Esophagus squamous epithelium (tissue), 5 donors: ENCODE measurements at places on chromosomes 2 and 18.

- no peaks in the 10 kb centered on the region for H3K4me1 ChIP-seq
- H3K27ac ChIP-seq = no peak overlapping the region
- no peak overlapping the region for H3K4me3 ChIP-seq
- H3K27me3 ChIP-seq = no peaks in the 10 kb centered on the region
Observed at GRCh38 chr2:177289824-177290628, 25.5 kb upstream of the NFE2L2 start.

GRCh38 chr18:49227441-49228165 is 232.8 kb downstream of the DYM start:
- no peak for DNase-seq
- no peaks in the 10 kb centered on the region for H3K36me3 ChIP-seq
- H3K27me3 ChIP-seq = no peaks in the 10 kb centered on the region
- H3K27ac ChIP-seq = no peak overlapping the region
- H3K4me3 ChIP-seq = no peak overlapping the region
- no peaks in the 10 kb centered on the region for H3K4me1 ChIP-seq

- H3K27me3 ChIP-seq = no peaks in the 10 kb centered on the region
- no peak overlapping the region for H3K4me3 ChIP-seq
- H3K36me3 ChIP-seq = no peaks in the 10 kb centered on the region
- H3K4me1 ChIP-seq = peaks cover 30% of the 10 kb centered on the region
Observed at GRCh38 chr18:48875942-48876511, 74.7 kb downstream of the SMAD7 start.

DNA sequence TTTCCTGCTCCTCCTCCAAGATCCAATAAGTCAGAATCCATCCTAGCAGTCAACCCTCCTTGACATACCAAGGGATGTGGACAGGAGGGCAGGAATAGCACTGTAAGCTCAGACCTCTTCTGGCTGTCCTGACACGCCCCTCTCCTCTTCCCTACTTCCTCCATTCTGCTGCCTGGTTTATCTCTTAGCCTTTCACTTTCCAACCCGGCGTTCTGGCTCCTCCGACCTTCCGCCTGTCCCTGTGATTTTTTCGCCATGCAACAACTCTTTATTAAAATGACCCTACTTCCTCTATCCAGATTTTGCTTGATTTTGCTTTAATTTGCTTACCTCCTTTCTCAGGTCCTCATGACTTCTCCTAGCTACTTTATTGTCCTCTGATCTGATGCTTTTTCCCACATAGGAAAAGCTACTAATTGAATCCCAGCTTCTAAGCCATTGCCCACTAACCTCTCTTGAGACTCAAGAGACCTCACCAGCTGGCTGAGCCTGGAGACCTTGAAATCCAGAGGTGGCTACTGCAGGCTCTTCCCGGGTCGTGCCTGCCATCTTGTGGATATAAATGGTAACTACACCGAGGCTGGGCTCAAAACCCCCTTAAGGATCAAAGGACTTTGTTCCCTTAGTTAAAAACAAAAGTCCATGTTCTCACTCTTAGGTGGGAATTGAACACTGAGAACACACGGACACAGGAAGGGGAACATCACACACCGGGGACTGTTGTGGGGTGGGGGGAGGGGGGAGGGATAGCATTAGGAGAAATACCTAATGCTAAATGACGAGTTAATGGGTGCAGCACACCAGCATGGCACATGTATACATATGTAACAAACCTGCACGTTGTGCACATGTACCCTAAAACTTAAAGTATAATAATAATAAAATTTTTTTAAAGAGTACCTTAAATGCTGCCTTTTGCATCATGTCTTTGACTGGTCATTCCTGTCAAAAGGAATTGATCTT is 139.4 kb downstream of the AKAIN1 start:
- no peaks in the 10 kb centered on the region for H3K4me1 ChIP-seq
- H3K36me3 ChIP-seq = no peaks in the 10 kb centered on the region
- no peak overlapping the region for H3K4me3 ChIP-seq
- H3K27me3 ChIP-seq = no peaks in the 10 kb centered on the region
- no peak for DNase-seq
- no peak overlapping the region for H3K27ac ChIP-seq

GRCh38 chr2:38380397-38381130 is 3.5 kb upstream of the ATL2 start:
- no peak for DNase-seq
- no peaks in the 10 kb centered on the region for H3K36me3 ChIP-seq
- H3K27ac ChIP-seq = no peak overlapping the region
- no peak overlapping the region for H3K4me3 ChIP-seq
- peaks cover 8% of the 10 kb centered on the region for H3K4me1 ChIP-seq
- no peaks in the 10 kb centered on the region for H3K27me3 ChIP-seq

DNA sequence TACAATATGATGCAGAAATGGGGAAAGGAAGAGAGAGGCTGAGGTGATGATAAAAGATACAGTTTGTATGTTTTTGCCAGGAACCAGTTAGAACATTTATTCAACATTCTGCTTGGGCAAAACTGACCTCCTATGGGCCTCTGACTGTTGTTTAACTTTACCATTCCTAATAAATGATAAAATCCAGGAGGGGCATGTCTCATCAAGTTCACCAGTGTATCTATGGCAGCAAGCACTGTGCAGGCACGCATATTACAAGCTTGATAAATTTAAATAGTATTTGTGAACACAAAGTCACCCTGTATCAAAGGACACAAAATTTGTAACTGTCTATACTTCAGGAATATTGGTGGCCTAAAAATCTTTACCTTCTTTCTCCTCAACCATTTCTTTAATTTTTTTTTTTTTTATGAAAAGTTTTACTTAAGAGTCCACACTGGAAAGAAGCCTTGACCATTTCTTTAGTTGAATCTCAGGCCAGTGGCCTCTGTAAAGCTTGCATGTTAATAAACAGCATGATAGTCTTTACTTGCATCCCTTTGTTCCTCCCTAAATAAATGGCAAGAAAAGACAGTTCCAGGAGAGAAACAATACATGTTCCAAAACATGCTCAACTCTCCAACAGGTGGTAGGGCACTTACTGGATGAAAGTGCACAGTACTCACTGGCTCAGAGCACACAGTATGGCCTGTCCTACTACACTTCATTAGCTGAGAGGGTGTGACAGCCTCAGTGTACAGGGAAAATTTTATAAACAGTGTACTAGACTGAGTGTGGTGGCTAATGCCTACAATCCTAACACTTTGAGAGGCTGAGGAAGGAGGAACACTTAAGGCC is 52.3 kb downstream of the SOS1 start:
- no peak for DNase-seq
- peaks cover 5% of the 10 kb centered on the region for H3K36me3 ChIP-seq
- no peaks in the 10 kb centered on the region for H3K27me3 ChIP-seq

- DNase-seq = no peak
- no peaks in the 10 kb centered on the region for H3K4me1 ChIP-seq
- no peaks in the 10 kb centered on the region for H3K36me3 ChIP-seq
- no peak overlapping the region for H3K27ac ChIP-seq
- no peak overlapping the region for H3K4me3 ChIP-seq
Observed at GRCh38 chr18:5452943-5453443, 90.8 kb downstream of the EPB41L3 start.

GRCh38 chr2:233492078-233492477 is 74.5 kb downstream of the USP40 start:
- DNase-seq = no peak
- H3K4me1 ChIP-seq = peaks cover 37% of the 10 kb centered on the region
- H3K27me3 ChIP-seq = no peaks in the 10 kb centered on the region
- H3K36me3 ChIP-seq = no peaks in the 10 kb centered on the region

GRCh38 chr2:197782126-197782525 is 3.0 kb downstream of the BOLL start:
- H3K36me3 ChIP-seq = no peaks in the 10 kb centered on the region
- H3K4me3 ChIP-seq = no peak overlapping the region
- DNase-seq = no peak
- no peak overlapping the region for H3K27ac ChIP-seq
- H3K27me3 ChIP-seq = peaks cover 28% of the 10 kb centered on the region

DNA sequence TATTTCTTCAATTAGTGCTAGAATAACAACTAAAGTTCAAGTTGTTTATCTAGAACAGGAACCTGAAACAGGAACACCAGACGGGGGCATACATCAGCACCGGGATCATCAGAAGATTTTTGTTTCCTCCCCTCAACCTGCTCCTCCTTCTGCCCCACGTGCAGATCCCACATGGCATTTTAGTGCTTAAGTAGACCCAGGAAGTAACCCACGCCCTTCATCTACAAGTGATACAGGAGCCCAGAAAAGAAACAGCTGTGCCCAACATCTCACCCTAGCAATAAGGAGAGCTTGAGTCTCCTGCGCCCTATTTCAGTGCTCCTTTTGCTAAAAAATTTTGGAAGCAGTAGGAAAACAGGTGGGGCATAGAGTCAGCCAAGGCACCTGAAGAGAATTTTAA is 5.2 kb downstream of the ZNF385B start:
- peaks cover 5% of the 10 kb centered on the region for H3K4me1 ChIP-seq
- no peaks in the 10 kb centered on the region for H3K27me3 ChIP-seq
- no peak overlapping the region for H3K27ac ChIP-seq
- H3K4me3 ChIP-seq = no peak overlapping the region

DNA sequence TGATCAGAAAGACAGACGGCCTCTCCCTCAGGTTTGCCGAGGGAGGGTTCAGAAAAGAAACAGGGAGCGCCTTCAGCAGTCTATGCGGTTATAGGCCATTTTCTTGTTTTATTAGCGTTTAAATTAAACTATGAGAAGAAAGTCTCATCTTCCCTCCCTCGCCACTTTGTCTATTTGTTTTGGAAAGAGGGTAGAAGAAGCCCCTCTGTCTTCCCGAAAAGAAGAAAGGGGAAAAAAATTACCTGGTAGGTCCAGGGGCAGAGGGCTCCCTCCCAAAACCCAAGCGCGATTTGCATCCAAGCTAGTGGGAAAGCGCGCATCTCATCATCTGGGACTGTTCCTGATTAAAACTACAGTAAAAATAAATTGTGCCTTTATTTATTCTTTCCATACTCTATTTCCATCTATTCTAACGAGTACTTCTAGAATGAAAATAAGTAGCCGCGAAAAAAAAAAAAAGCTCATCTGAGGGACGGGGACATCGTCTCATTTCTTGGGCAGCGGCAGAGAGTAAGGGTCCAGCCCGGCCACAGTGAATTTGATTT is 2.4 kb downstream of the PAX8 start:
- no peaks in the 10 kb centered on the region for H3K36me3 ChIP-seq
- H3K27ac ChIP-seq = no peak overlapping the region
- H3K27me3 ChIP-seq = peaks cover 43% of the 10 kb centered on the region
- H3K4me3 ChIP-seq = no peak overlapping the region

DNA sequence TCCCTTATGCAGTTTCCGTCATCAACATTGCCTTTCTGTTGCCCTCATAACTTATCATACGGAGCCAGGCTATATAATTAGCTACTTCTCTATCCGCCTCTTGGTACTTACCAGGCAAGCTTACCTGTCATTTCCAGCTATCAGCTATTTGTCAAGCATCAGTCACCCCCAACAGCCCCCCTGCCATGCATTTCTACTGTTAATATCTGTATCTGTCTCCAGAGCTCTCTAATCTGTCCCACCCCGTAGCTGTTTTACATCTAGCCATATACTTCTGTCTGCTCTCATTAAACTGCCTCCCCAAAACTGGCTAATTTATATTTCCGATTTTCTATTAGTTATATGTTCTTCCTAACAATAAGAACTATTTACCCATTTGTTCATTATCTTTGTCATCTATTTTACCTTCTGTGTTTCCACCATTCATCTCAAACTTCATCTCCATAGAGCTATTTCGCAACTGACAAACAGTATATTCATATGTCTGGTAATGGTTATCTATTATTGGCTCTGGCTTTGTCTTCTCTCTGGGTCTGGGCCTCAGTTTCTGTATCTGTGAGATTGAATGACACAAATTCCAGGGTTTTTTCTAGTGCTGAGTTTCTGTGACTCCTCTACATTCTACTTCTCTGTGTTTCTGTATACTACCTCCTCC is 9.6 kb downstream of the EMX1 start:
- no peak overlapping the region for H3K27ac ChIP-seq
- H3K36me3 ChIP-seq = no peaks in the 10 kb centered on the region
- peaks cover 41% of the 10 kb centered on the region for H3K27me3 ChIP-seq

DNA sequence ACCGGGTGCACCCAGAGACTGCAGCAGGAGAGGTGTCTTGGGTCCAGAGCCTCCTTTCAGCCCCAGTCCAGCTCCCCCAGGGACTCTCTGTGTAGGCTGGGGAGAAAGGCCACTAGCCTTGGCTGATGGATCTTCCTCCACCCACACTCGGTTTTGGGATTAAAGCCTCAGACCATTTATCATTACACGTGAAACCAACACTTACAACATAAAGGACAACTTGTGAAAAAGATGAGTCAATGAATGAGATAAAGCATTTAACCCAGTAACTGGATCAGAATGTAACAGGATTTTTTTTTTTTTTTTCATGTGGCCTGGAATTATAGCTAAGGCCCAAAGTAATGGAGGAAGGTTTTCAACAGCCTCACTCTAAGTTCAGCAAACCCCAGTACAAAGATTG is 32.1 kb downstream of the NAT8 start:
- H3K36me3 ChIP-seq = peaks cover 24% of the 10 kb centered on the region
- no peaks in the 10 kb centered on the region for H3K27me3 ChIP-seq
- no peaks in the 10 kb centered on the region for H3K4me1 ChIP-seq
- no peak for DNase-seq
- H3K27ac ChIP-seq = no peak overlapping the region
- H3K4me3 ChIP-seq = no peak overlapping the region

GRCh38 chr2:157364257-157364974 is 38.8 kb upstream of the ERMN start:
- H3K4me1 ChIP-seq = no peaks in the 10 kb centered on the region
- DNase-seq = no peak
- H3K27me3 ChIP-seq = no peaks in the 10 kb centered on the region
- H3K27ac ChIP-seq = no peak overlapping the region

- no peak for DNase-seq
- H3K4me1 ChIP-seq = no peaks in the 10 kb centered on the region
- H3K4me3 ChIP-seq = no peak overlapping the region
- no peak overlapping the region for H3K27ac ChIP-seq
- peaks cover 5% of the 10 kb centered on the region for H3K36me3 ChIP-seq
- no peaks in the 10 kb centered on the region for H3K27me3 ChIP-seq
Observed at GRCh38 chr18:6917072-6917471, 187.6 kb downstream of the ARHGAP28 start.

DNA sequence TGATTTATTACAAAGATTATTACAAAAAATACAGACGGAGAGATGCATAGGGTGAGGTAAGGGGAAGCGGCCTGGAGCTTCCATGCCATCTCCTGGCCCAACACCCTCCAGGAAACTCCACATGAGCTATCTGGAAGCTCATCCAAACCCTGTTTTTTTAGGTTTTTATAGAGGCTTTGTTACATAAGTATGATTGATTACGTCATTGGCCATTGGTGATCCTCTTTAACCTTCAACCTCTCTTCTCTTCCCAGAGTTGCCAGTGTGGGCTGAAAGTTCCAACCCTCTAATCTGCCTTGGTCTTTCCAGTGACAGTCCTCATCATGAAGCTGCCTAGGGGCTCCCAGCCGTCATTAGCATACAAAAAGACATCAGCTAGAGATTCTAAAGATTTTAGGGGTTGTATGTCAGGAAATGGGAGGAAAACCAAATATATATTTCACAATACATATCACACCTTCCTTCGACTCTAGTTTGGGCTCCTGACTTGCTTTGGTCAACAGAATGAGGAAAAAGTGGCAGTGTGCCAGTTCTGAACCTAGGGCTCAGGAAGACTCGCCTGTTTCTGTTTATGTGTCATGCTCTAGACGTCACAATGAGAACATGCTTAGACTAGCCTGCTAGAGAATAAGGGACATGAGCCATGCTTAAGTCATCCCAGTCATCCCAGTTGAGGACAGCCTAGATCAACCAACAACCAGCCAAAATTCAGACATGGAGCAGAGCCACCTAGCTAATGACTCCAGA is 54.1 kb downstream of the ETAA1 start:
- no peak for DNase-seq
- H3K27me3 ChIP-seq = no peaks in the 10 kb centered on the region
- no peaks in the 10 kb centered on the region for H3K36me3 ChIP-seq
- H3K4me1 ChIP-seq = peaks cover 3% of the 10 kb centered on the region
